ENCODE measurements at places on chromosomes 7 and 10. TPM values are rescaled to one million over a fixed set of nuclear protein-coding genes. Genes with fewer than 3 reads are reported as not detected.

DNA sequence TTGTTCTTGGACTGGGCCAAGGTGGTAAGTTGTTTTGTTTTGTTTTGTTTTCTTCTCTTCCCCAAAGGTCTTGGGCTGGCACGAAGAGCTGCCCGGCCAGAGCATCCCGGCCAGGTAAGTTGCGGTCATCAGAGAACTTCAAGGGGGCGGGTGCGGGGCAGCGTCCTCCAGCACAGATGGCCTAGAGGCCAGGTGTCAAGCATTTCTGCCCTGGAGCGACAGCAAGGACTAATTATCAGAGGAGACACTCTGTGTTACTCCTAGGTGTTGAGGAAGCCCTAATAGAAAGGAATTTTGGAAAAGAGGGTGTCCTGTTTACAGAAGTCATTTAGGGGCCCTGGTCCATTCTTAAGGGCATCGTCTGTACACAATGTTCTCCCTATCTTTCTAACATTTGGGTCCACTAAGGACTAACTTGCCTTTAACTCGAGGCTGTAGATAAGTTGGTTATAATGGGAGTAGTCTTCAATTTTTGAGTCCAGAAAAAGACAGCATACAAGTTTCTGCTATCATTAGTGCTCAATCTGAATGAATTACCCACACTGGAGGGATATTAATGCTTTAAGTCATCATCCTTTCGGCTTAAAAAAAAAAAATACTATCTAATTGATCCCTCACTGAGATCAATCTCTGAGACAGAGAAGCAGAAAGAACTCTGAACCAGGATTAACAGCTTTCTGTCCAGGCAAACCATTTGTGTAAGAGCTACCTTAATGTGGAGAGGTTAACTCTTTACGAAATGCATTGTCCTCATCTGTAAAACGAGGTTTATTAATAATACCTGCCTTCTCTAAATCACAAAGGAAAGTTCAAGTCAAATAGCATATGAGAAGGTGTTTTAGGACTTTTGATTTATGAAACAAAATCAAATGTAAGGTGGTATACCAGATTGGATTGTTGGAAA is 1.5 kb downstream of the ITGB8 start:
- no peak for DNase-seq

- no peak for DNase-seq
Measured at GRCh38 chr7:21113609-21114415, 314.1 kb upstream of the SP4 start.

DNA sequence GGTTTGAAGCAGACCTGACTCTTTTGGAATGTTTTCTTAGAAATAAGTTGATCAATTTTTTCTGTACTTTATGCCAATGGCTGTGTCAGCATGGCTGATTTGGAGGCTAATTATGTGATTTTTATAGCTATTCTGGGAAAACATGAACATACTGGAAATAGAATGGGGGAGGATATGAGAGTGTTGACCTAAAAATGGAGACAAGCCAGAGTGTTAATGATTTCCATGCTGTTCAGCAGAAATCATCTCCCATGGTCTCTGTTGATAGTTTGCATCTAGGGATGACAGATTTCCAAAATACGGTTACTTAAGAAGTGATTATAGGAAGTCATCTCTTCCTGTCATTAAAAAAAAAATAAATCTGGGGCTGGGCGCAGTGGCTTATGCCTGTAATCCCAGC is 32.7 kb upstream of the DMTF1 start:
- no peak for DNase-seq

The CALN1 gene
- not detected for polyA plus RNA-seq

GRCh38 chr10:3481496-3481895 is 303.5 kb downstream of the KLF6 start:
- DNase-seq = no peak

The PNLIPRP2 gene
- polyA plus RNA-seq = not detected

DNA sequence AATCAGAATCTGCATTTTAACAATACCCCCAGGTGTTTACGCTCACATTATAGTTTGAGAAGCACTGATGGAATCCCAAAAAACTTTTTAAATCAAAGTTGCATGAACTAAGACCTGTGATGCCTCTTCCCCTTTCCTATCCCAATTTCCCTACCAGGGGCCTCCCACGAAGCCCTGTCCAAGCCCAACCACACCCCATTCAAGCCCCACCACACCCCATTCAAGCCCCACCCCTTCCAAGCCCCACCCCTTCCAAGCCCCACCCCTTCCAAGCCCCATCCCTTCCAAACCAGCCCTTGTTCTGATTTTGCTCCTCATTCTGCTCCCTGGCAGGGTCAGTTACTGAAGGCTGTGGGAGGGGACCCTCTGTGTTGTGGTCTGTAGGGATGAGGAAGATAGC is 9.8 kb upstream of the AQP1 start:
- no peak for DNase-seq

The TAS2R5 gene
- polyA plus RNA-seq = 0.07 TPM

The SPDYE8 gene
- polyA plus RNA-seq = not detected

- DNase-seq = peak; percentile 68
Measured at GRCh38 chr10:4459531-4459930, 366.5 kb upstream of the AKR1E2 start.

DNA sequence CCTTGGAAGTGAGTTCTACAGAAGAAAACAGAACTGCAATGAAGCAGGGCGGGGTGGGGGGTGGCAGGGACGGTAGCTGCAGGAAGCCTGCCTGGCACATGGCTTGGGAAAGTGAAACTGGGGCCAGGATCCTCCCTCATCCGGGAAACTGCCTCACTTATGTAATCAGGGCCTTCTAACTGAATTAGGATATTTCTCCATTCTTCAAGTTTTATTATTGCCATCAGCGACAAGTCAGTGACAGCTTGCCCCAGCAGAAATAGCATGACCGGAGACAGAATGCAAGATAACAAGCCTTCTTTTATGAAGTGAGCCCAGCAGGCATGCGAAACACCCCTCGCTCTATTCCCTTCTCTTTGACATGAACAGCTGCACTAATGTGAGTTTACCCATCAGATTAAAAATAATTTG is 77.5 kb upstream of the CACUL1 start:
- peak; percentile 24 for DNase-seq

GRCh38 chr7:17983221-17984062 is 43.1 kb upstream of the SNX13 start:
- DNase-seq = no peak

DNA sequence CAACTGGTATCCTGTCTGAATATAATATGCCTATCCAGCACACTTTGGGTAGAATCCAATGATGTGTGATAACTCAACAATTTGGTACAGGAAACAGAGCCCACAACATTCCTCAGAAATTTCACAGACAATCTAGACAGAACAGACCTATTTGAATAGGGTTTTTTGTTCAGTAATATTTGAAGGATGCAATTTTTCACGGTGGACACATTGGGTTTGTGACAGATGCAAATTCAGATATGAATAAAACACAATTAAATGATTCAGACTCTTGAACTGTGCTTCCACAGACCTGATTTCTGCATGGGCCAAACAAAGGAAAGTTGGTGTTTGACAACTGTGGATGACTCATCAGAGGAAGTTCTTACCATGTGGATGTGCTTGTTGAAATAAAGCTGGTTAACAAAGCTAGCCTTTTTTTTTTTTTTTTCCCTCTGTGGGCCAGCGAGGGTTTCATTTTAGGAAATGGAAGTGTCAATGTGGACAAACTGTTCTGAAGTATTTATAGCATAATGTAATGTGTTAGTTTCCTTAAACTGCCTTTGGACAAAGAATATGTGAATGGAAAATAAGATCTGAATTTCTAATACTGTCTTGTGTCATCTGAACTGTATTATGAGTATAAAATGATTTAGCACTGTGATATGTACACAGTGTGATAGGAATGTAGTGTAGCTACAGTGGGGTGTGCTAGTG is 43.2 kb upstream of the FAM133B start:
- peak; percentile 98 for DNase-seq

The TMEM229A gene
- polyA plus RNA-seq = not detected

- no peak for DNase-seq
Measured at GRCh38 chr7:37732253-37732652, 48.7 kb downstream of the GPR141 start.

GRCh38 chr7:123649964-123650363 is 5.7 kb upstream of the LMOD2 start:
- peak; percentile 28 for DNase-seq

The ACBD7 gene
- polyA plus RNA-seq = 0.42 TPM

- DNase-seq = no peak
Measured at GRCh38 chr10:3807211-3807927, 22.4 kb upstream of the KLF6 start.

- peak; percentile 67 for DNase-seq
Measured at GRCh38 chr10:69045441-69046300, 42.2 kb upstream of the SRGN start.

DNA sequence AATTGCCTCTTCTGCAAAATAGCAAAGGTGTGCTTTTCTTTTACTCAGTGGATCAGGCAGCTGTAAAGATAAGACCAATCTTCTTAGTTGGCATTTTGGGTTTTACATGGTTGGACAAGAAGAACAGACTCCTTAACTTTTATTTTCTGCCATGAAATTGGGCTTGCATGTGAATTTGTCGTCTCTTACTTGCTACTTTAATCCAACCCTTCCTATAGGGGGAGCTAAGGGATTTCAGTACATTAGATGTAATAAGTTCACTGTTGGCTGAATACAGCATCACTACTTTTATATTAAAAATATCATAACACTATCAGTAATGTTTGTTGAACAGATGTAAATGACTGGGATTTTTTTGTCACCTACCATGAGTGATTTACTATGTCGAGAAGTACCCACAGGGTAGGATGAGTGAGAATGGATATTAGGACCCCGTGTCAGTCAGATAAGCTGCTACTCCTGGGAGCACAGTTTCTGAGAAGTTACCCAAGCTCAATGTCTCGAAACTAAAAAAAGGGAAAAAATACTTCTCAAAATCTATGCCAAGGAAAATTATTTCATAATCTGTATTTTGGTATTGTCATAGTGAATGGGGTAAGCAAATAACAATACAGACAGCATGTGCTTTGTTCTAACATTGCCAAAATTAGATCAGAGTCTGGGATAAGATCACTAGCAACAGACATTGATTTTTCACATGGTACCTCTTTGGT is 127.4 kb upstream of the AGR3 start:
- DNase-seq = peak; percentile 62

The HOXA6 gene
- polyA plus RNA-seq = 1.2 TPM

The TMUB1 gene
- polyA plus RNA-seq = 17.1 TPM

The VIPR2 gene
- not detected for polyA plus RNA-seq

The EGFR gene
- polyA plus RNA-seq = 62.7 TPM

GRCh38 chr10:5560142-5560816 is 35.5 kb downstream of the CALML3 start:
- DNase-seq = peak; percentile 16

The GPR15LG gene
- not detected for polyA plus RNA-seq

The MCM7 gene
- 110 TPM for polyA plus RNA-seq

DNA sequence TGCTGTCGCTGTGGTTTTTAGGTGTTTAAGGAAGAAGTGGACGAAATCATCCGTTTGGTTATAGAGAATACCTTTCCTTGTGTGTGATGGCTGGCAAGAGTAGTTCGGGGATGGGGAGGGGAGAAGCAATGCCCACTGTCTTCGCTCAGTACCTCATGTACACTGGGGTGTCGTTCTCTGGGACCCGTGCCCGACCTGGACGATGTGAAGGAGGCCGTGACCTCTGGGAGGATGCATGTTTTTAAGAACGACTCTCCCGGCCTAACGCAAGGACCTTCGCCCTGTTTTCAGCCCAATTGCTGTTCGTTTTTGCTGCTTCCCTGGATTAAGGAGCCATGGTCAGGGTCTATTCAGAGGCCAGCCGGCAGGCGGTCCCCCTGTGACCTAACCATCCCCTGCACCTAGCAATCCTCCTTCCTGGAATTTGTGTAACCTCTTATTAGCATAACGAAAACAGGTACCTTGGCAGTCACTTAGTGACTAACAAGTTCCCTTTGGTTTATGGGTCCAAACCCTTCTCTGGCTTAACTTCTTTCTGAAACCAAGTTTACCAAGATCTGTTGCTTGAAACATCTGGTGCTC is 1.3 kb downstream of the NFE2L3 start:
- peak; percentile 24 for DNase-seq

DNA sequence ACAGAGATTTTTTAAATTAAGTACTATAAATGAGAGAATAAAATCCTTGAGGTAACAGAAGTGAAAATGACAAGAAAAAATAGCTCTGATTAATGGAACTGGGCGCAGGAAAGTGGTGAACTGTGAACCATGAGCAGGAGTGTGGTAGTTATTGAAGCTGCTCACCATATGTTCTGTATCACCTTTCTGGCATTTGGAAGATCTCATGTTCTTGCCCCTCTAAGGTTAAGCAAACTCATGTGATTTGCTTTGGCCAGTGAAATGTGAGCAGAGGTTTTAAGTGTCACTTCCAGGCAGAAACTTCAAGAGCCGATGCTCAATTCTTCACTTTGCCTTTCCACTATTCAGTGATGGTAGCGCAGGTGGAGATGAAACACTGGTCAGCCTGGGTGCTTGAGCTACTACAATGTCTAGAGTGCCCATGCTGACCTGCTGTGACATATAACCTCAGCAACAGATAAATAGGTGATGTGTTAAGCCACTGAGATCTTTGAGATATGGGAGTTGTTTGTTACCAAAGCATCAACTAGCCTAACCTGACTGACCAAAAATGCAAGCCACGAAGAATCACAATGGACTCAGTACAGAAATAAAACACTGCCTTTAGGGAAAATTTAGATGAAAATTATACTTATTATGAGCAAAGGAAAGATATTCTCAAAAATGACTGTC is 18.4 kb downstream of the MTPAP start:
- peak; percentile 12 for DNase-seq

DNA sequence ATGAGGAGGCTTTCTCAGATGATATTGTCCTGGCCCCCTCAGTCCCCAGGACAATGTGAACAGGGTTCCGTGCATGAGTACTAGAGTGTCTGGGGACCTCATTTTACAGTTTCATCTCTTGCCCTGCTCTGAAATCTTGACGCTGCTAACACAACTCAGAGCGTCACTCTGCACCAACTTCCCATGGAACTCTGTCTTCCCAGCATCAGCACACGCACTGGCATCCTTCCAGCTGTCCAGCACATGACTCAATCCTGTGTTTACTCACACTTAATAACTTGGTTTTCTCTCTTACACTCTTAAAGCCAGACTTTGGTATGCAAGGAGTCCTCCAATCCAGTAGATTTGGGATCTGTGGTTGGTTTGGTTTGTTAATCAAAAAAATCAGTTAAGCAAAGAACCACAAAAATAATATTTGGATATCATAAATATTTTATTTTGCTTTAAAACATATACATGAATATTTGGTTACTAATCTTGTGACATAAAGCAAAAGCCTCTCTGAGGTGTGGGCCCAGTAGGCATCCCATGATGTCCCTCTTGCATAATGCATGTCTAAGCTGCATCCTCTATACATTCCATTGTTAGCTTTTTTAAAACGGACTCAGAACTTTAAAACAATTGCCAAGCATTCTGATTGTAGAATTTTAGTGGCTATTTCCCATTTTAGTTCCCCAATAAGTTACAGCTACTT is 131.0 kb downstream of the CXCL12 start:
- peak; percentile 79 for DNase-seq

DNA sequence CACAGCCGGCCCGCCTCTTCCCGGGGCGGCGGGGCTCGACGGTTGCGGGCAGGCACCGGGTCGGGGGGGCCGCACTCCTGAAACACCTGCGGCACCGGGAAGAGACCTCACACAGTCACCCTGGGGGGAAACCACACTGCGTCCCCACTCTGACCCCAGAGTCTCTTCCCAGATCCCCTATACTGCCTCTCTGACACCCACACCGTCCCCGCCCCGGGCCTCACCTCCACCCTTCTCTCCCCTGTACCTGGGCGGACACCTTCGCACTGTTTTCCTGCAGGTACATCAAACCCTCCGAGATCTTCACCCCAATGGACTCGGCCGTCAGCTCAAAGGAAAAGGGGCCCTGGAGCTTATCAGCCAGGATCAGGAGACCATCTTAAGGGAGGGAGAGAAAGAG is 3.4 kb upstream of the GAL3ST4 start:
- no peak for DNase-seq

- no peak for DNase-seq
Measured at GRCh38 chr10:21528236-21529031, 3.0 kb upstream of the SKIDA1 start.

- DNase-seq = no peak
Measured at GRCh38 chr10:109647627-109648026, 275.7 kb downstream of the XPNPEP1 start.
